ENCODE measurements at places on chromosomes 7 and 10. TPM values are rescaled to one million over a fixed set of nuclear protein-coding genes. Genes with fewer than 3 reads are reported as not detected.

GRCh38 chr10:94027197-94027596, 33.5 kb downstream of the PLCE1 start:
- no peak for DNase-seq

DNA sequence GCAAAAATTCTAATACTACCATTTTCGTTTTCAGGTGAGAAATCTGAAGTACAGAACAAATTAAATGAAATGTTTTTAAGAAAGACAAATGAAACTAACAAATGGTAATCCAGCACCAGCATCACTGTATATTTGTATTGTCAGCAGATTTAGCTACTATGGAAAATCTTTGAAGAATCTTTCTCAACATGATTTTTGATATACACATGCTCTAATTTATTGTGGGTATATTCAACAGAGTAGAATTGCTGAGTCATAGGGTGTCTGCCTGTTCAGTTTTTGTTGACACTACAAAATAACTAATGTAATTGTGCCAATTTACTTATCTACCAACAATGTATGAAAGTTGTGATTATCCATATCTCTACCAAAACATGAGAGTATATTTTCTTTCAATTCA, 437.6 kb downstream of the PCDH15 start:
- no peak for DNase-seq

- no peak for DNase-seq
Observed at GRCh38 chr10:124181656-124182055, 88.3 kb upstream of the CHST15 start.

DNA sequence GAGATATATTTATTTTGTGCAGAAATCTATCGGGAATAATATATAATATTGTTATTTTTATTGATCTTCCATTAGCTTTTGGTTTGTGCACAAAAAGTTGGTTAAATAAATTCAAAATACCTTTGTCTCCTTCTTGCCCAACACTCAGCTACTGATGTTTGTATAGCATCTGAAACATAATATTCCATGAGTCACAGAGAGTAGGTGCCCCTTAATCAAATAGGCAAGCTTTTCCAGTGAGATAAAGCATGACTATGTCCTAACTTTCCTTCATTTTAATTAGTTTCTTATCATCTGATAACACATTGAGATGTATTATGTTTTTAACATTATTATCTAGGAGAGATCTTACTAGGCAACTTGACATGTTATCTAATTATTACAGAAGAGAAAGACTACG, 432.2 kb downstream of the KIF20B start:
- no peak for DNase-seq

DNA sequence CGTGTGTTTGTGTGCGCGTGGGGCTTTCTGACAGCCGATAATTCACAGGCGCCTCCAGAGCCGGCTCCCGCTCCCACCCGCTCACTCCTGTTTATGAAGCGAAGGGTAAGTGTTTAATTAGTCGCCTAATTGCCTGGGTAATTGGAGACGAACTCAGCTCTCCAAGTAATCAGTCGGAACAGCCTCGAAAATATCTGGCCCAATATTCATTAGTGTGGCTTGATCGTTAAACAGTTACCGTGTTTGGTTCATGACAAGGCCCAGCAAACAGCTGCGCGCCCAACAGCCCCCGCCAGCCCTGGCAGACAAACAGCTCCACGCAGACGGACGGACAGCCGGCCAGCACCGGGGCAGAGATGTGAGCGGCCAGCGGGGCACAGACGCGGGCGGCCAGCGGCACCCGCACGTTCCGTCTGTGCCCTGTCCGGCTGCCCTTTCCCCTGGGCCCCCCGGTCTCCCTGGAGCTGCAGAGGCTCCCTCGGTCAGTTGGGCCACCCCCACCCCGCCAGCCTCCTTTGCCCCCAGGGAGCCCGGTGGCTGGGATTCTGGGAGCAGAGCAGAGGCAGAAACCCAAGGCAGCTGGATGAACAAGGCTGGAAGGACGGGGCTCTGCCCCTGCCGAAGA, 98.2 kb downstream of the UNCX start:
- no peak for DNase-seq

DNA sequence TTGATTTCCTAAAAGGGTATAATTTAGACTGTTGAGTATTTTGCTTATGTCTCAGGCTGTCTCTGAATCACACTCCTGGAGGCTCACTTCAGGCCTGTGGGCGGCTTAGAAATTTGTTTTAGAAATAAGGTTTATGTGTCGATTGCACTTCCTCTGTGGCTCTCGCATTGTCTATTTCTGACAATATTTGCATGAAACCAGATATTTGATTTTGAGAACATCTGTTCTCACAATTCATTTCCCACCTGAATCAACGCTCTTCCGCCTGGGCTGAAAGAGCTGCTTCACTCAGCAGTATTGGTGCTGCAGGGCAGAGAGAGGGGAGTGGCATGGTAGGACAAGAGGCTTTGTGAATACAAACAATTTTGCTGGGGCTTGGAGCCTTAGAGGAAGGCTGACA, 262.0 kb downstream of the ADRA2A start:
- no peak for DNase-seq

DNA sequence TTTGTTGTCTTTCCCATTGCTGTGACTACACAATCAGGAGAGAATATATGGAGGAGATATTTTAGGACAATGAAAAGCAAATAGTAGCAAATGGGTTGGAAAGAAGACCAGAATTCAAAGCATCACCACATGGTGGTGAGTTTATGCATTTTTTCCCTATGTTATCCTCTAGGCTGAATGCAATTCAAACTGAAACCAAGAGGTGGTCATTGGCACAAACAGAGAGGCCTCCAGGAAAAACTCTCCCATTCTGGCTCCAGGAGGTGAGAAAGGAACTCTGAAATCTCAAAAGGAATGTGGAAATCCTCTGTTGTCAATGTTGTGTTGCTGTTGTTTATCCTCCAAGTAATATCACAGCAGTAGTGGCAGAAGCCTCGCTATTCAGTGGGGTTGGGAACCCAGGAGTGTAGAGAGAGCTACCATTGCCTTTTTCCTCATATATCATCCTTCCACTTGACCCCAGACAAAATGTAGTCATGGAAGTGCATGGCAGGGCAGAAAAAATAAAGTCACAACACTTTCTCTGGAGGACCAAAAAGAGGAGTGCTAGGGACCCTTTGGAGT, 819.1 kb downstream of the GRID1 start:
- DNase-seq = no peak

DNA sequence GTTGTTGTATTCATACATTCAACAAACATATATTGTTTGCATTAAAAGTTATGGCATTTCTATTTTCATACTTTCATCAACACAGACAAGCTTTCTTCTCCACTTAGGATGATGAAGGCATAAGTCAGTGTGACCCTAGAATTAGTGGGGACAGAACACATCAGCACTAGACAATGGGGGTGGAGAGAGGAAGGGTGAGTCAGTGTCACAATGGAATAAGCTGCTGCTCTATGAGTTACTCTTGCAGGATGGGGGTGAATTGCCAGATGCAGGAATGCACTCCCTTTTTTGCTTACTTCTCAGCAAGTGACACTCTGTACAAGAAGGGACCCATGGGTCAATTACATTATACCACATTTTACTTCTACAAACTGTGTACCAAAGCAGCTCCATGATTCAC, 74.0 kb downstream of the DGKI start:
- DNase-seq = no peak

The AKR1B15 gene
- 43.2 TPM for total RNA-seq

The WNT8B gene
- not detected for total RNA-seq

The LIPF gene
- total RNA-seq = not detected

All from mucosa of gallbladder (tissue), 1 donor.